RPMI7951 (cell line): ENCODE measurements at places on chromosomes 7 and 10.

DNA sequence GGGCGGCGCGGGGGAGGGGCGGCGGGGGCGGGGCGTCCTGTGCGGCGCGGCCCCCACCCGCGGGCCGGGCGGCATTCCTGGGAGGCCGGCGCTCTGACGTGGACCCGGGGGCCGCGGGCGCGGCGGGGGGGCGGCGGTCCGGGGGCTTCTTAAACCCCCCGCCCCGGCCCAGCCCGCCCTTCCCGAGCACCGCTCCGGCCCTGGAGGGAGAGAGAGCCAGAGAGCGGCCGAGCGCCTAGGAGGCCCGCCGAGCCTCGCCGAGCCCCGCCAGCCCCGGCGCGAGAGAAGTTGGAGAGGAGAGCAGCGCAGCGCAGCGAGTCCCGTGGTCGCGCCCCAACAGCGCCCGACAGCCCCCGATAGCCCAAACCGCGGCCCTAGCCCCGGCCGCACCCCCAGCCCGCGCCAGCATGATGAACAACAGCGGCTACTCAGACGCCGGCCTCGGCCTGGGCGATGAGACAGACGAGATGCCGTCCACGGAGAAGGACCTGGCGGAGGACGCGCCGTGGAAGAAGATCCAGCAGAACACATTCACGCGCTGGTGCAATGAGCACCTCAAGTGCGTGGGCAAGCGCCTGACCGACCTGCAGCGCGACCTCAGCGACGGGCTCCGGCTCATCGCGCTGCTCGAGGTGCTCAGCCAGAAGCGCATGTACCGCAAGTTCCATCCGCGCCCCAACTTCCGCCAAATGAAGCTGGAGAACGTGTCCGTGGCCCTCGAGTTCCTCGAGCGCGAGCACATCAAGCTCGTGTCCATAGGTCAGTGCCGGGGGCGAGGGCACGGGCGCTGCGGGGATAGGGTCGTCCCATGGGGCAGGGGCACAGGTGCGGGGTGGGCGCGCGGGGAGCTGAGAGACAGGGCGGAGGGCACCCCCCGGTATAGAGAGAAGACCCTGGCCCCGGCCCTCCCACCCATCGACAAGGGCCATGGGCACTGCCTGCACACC lies at the start of gene FLNC:
Gene FLNC, plus strand, starts transcription at position 176 of the 947 bp plus-strand sequence. Its CDS starts 232 bp downstream, at position 408.
- peak; percentile 50 for DNase-seq

DNA sequence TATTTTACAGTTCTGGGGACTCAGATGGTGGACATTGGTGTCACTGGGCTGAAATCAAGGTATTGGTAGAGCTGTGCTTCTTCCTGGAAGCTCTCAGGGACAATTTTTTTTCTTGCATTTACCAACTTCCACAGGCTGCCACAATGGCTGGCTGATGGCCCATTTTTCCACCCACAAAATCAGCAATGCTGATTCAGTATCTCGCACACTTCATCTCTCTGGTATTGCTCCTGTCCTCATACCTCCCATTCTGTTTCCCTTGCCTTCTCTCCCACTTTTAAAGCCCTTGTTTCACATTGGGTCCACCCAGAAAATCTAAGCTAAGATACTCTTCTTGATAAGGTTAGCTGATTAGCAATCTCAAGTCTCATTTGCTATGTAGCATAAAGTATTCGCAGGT lies 530.9 kb upstream of the POM121L12 start:
- no peak for DNase-seq

- no peak for DNase-seq
These were observed 83.5 kb downstream of the ADK start for GRCh38 chr10:74234569-74234968.

- no peak for DNase-seq
These were observed 3.6 kb downstream of the SMARCD3 start for GRCh38 chr7:151244841-151245346.

DNA sequence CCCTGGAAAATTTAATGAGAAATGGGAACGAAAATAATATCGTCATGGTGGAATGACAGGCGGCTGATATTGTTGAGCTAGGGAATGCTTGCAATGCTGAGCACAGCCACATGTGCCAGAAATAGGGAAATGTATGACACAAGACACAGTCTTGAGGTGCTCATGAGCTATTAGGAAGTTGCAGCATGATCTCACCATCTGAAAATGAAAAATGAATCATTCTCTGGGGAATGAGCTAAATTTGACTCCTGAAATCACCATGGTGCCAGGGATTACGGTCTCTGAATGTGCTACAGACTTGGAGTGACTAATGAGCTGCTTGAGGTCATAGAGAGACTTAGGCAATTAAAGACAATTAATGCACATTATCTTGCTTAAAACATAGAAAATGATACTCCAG lies 845.0 kb downstream of the CNTNAP2 start:
- peak; percentile 7 for DNase-seq

GRCh38 chr10:75967491-75967890 lies 536.1 kb downstream of the LRMDA start:
- no peak for DNase-seq

GRCh38 chr7:115682507-115682906 lies 348.1 kb downstream of the TFEC start:
- no peak for DNase-seq

DNA sequence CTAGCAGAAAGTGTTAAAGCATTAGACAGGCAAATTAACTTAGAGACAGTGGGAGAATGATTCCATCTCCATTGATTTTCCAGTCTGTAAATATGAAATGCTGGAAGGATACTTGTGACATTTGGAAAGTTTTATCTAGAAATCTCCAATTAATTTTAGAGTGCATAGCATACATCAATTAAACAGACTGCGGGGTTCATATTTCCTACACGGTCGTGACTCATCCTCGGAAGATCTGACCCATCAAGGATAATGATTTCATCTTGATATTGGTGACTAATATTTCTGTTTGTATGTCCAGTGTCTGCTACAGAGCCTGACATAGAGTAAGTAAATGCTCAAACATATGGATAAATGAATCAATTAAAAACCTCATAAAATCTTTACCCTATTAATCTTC lies 474.9 kb downstream of the KCNMA1 start:
- DNase-seq = peak; percentile 61

- DNase-seq = no peak
These were observed 246.4 kb upstream of the GRB10 start for GRCh38 chr7:51029131-51029530.

GRCh38 chr7:24786306-24786705 lies 29.0 kb upstream of the GSDME start:
- DNase-seq = peak; percentile 16

DNA sequence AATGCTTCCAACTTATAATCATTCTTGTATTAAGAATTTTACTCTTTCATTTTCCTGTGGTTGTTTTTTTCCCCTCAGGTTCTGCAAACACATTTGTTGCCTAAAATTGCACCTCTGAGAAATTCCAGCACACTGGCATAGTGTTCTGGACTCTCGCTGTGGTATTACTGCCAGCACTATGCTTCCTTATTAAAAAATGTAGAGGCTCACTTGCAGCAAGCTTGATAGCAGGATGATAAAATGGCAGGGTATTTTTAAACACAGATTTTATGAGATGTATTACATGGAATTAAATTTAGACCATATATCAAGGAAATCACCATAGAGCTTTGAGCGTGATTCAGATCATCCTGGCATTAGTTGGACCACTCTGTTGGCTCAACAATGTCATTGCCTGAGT lies 416.7 kb upstream of the AKR1E2 start:
- DNase-seq = no peak

DNA sequence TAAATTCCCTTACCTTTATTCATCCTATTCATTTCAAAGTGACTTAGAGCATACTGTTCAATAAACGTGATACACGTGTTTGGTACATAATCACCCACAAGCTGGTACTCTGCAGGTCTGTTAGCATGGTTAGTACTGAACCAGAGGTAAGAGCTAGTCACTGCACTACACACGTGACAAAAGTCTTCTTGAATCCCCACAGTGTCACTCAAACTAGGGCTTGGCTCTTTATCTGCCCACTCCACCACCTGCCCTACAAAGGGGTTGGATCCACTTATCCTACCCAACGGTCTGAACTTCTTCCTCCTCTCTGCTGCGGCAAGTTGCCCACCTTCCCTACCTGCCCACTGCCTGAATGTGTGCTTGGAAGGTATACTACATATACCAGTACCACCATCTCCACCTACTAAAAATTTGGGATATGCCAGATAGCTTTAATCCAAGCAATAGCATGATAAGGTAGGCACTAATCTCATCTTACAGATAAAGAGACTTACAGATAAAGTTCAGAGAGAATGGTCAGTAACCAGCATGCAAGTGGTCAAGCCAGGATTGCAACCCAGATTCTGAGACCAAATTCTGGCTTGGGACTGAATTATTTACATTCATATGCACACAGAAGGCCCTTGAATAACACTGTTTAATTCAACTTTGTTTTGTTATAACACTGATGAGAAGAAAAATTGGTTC lies 92.2 kb downstream of the SGMS1 start:
- no peak for DNase-seq

DNA sequence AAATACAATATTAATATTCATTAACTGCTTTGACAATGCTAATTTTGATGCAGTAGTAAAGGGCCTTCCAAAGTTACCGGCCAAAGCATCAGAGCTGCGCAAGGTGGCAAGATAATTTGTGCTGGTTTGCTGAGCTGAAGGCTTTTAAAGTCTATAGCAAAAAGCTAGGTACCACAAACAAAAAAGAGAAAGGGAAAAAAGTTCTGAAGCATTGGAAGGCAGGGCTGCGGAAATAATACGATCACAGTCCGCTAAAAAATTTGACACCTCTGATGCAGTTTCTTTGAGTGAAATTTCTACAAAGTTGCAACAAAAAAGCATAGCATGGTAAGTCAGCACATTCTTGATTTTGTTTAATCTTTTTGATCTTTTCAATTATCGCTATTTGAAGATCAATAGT lies 175.6 kb downstream of the TCF7L2 start:
- no peak for DNase-seq

GRCh38 chr10:126009650-126010049 lies 113.3 kb downstream of the FANK1 start:
- no peak for DNase-seq

DNA sequence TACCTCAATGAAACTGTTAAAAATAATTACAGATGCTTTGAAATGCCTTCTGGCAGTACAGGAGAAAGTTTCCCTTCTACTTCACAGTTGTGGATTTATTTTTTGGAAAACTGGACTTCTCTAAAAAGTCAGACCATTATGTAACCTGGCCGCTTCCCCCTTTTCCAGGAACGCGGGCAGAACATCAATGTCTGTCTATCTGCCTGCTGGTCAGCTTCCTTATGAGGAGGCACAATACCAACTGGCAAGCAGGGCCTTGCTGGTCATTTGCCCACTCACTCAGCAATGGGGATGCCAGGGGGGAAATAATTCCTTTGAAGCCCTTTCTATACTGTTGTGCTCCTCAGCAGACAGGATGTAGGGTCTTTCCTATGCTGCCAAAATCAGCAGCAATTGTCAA lies 22.5 kb upstream of the ADRB1 start:
- DNase-seq = no peak

GRCh38 chr10:7320072-7320471 lies 90.8 kb downstream of the SFMBT2 start:
- peak; percentile 33 for DNase-seq

GRCh38 chr10:79445977-79446757 lies 743 bp upstream of the ZCCHC24 start:
- DNase-seq = peak; percentile 62

GRCh38 chr7:39217783-39218182 lies 240.1 kb downstream of the POU6F2 start:
- no peak for DNase-seq

- DNase-seq = no peak
These were observed 110.4 kb downstream of the RAMP3 start for GRCh38 chr7:45268013-45268412.

DNA sequence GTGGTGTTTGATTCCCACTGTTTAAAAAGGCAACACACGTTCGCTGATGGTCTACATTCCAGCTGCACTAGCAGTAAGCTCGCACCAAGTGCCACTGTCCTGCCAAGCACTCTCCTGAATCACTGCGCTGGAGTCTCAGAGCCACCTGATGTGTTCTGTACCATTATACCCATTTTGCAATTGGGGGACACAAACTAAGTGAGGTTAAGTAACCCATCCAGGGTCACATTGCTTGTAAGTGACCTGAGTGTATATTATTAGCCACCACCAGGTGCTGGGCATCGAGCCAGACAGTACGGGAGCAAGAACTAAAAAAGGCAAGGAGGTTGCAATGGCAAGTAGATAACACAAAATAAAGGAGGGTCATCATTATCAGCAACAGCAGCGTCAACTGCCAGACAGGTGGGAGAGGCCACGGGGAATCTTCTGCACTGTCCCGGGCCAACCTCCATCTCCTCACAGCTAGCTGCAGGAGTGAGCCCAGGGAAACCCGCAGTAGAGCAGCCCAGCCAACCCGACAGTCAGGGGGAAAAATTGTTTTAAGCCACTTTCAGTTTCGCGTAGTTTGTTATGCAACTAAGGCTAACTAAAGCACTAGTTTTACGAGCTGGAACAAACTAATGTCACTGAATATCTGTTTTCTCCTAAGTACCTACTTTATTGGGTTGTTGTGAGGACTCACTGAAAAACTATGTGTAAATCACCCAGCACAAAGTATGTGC lies 712 bp upstream of the CPVL start:
- DNase-seq = no peak

DNA sequence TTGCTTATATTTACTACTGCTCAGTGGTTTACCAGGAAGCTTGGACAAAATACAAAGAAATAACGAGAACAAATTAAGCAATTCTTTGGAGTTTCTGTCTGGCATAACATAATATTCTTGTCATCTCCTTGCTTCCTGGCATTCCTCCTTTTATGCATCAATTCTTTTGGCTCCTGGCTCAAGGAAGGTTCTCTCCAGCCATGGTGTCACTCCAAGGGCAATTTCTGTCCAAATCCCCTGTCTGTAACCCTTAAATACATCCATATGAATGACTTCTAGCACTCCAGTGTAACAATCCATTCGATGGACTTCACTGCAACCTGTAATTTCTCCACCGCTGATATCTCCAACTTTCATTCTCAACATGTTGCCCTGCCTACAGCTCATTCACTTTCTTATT lies 617.7 kb upstream of the ANKRD30A start:
- no peak for DNase-seq

DNA sequence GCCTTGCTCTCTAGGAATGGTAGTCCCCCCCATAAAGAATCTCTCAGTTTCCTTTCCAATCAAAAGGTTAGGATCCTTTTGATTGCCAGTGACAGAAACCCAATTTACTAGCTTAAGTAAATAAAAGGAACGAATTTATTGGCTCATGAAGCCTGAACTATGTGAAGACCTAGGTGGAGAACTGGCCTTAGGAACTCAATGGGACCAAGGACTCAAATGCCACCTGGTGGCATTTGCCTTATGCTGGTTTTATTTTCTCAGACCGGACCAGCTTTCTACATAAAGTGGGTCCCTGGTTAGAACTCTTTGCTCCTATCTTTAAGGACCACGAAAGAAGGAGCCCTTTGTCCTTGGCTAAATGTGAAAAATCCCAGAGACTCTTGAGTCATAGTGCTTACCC lies 25.4 kb downstream of the CFTR start:
- peak; percentile 7 for DNase-seq

- DNase-seq = no peak
These were observed 93.0 kb upstream of the RSU1 start for GRCh38 chr10:16909961-16910792.

- DNase-seq = no peak
These were observed 568 bp downstream of the PRSS2 start for GRCh38 chr7:142771353-142771723.

GRCh38 chr10:102527546-102527945 lies 23.8 kb downstream of the SUFU start:
- DNase-seq = no peak
